ENCODE measurements at places on chromosomes 3 and 15.
A peak's percentile ranks its signal among the peaks of the same experiment; 100 is the strongest.

GRCh38 chr15:75053748-75054125 lies 30.3 kb downstream of the PPCDC start:
- no peak for DNase-seq

DNA sequence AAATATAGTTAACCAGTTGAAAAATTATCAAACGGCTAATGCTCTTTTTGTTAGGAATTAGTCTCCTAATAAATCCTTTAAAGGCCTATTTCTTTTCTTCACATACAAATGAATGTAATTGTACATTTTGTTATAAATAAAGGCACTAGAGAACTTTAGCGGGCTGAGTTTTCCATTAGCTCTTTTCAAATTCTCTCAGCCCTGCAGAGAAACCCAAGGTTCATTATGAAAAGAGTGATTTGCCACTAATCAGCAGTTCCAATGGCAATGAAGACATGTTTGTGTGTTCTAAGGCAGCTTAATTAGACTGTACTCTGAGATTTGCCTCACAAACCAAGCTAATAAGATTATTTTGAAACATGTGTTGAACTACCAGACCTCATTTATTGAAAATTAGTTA lies 64.6 kb upstream of the P2RY1 start:
- no peak for DNase-seq

- no peak for DNase-seq
Measured at GRCh38 chr3:182739619-182740018, 53.7 kb upstream of the ATP11B start.

GRCh38 chr15:43105077-43105736 lies 631 bp downstream of the UBR1 start:
- peak; percentile 65 for DNase-seq

DNA sequence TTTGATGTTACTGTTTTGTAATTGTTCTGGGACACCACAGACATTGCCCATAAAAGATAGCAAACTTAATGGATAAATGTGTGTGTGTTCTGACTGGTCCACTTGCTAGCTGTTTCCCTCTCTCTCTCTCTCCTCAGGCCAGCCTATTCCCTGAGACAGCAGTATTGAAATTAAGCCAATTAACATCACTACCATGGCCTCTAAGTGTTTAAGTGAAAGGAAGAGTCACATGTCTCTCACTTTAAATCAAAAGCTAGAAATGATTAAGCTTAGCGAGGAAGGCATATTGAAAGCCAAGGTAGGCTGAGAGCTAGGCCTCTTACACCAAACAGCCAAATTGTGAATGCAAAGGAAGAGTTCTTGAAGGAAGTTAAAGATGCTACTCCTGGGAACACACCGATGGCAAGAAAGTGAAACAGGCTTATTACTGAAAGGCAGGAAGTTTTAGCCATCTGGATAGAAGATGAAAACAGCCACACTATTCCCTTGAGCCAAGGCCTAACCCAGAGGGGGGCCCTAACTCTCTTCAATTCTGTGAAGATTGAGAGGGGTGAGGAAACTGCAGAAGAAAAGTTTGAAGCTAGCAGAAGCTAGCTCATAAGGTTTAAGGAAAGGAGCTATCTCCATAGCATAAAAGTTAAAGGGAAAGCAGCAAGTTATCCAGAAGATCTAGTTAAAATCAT lies 295.1 kb downstream of the CHST2 start:
- no peak for DNase-seq

DNA sequence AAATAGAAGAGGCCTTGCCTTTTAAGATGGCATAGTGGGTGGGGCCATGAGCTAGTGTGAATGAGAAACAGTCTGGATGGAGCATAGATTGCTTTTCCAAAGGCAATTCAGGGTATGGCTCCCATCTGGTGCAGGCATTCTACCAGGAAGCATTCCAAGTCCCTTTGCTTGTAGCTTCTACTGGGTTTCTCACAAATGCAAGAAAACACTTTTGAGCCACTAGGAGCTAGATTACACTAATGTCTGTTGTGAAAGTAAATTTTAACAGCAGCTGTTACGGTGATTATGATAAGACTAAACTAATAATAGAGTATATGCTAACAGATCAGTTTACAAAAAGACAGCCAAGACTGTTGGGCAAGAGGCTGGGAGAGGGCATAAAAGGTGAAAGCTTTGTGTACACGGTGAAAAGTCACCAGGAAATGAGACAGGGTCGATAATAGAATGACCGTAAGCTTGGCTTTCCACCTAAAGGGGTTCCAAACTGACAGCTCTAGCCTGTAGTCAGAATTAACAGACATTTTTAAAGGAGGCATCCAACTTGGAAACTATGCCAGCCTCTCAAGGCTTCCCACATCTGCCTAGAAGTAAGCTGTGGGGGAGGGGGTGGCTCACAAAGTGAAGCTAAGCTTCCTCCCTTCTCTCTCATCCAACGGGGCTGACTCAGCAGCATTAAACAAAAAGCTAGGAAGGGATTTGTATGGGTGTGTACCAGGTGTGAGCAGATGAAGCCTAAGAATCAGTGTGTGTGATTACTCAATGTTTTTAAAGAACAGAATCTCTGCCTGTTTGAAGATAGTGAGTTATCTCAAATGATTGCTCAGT lies 61.1 kb upstream of the GPD1L start:
- DNase-seq, result no peak

DNA sequence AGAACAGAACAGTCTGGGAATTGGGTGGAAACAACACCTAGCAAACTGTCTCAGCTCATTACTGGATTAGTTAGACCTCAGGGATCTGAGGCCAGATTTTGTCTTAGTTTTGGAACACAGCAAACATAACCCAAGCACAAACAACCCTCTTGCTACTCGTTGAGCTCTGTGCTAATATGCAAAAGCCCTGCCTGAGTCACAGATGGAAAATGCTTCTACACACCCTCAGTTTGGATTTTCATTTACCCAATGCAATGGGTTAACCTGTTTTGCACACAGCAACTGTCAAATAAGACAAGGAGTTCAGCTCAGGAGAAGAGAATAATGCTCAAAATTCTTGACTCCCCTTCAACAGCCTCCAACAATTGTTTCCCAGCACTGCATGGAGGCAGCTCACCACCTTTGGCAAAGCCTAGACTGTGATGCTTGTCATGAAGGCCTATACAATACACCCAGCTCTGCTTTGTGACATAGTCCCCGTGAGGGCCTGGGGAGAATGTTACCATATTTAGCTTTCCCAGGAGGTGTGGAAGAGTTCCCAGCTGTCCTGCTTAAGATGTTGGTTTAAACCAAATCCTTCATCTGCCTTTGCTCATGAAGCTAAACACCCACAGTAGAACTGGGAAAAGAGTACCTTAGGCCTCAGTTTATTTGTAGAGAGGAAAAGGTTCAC lies 68.9 kb upstream of the MNS1 start:
- peak; percentile 79 for DNase-seq

- DNase-seq, result no peak
Measured at GRCh38 chr3:165778891-165779290, 58.3 kb downstream of the BCHE start.

- DNase-seq, result no peak
Measured at GRCh38 chr3:66200147-66200546, 20.7 kb upstream of the SLC25A26 start.

DNA sequence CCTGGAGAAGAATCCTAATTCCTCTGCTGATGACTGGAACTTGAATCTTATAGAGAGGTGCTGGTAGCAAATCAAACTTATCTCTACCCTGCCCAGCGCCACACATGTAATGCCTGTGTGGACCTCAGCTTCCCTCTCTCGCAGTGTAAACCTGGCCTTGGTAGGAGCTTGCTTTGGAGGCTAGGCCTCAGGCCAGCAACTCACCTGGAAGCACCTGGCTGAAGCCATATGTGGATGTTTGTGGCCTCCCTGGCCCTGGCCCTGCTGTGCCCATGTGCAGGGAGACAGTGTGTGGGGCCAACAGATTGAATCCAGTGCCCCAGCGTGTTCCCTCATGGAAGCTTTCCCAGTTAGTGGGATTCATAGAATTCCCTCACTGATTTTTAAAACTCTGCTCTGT lies 8.4 kb downstream of the TTC21A start:
- no peak for DNase-seq

- DNase-seq, result no peak
Measured at GRCh38 chr3:189455641-189456417, 175.4 kb upstream of the TP63 start.

DNA sequence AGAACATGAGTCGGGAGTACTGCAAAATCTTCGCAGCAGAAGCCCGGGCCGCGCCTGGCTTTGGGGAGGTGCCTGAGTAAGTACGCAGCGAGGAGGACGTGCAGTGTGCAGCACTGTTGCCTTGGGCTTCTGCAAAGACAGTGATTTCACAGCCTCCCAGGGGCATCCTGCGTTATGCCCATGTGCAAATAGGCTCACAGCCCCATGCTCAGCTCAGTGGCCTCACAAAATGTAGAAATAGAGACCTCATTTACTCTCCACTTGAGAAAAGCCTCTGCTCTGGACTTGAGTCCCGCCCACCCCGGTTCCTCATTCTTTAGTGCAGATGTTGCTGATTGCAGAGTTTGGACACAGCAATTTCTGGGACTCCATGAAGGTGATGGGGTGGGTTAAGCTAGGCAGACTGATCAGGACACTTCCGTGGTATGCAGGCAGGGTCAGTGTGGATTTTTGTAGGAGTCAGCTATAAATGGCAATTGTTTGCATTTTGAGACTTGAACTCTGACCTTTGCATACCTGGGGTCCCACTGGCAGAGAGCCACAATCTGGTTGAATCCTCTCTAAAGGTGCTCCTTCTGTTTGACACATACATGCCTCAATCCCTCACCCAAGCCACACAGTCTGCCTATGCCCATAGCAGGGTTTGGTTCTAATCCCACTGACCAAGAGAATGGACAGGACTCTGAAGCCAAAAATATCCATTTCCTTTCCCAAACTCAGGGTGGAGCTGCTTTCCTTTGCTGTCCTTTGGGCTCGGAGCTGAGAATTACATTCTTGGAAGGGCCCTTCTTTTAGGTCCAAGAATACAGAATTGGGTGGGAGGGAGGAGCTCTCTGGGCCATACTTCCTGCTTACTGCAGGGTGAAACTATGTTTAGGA lies 20.7 kb upstream of the SLC28A1 start:
- DNase-seq, result no peak

DNA sequence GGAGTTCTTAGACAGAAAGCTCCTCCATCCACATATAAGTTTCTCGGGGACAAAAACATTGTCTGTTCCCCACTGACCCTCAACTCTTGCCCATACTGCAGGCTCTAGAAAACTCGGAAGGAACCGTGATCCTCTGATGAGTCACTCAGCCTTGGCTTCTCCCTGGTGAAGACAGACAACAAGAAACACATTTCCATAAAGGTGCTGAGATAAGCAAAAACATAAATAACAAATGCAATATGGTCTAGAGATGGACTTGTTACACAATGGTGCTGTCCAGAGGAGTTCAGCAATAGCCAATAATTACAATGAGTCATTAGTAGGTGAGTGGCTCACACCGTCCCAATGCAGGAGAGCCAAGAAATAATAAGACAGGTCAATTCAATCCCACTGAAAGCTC lies 43.7 kb downstream of the MAGI1 start:
- no peak for DNase-seq

DNA sequence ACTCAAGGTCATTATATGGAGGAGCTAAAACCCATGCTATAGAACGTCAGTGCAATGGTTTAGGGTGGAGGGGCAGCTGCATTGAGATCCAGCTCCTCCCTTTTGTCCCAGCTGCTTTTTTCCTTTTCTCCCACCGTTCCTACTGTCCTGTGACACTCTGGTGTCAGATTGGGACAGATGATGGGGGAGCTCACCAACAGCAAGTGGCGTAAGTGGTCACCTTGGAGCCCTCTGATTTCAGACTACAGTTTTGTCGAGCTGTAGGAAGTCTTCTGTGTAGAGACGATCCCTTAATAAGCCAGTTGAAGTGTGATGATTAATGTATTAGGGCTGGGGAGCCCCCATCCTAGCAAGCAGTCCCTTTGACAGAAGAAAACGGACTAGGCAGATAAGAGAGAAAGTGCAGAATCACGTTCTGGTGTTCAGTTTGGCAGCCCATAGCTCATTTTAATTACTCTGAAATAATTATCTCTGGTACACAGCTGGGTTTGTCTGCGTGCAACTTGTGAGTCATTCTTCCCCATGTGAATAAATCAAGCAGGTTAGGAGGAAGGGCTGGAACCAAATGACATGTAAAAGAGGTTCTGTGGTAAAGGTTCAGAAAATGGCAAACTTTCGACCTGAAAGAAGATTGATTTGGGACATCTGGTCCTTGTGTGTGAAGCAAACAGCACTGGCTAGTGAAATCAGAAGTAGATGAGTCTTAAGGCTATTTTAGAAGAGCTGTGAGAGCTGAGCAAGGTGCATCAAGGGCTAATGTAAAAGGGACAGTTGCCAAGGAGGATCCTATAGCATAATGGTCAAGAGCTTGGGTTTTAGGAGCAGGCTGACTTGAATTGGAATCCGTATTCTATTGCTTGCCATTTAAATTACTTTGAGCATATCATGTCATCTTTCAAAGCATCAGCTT lies 241.4 kb downstream of the EDEM1 start:
- DNase-seq, result no peak

DNA sequence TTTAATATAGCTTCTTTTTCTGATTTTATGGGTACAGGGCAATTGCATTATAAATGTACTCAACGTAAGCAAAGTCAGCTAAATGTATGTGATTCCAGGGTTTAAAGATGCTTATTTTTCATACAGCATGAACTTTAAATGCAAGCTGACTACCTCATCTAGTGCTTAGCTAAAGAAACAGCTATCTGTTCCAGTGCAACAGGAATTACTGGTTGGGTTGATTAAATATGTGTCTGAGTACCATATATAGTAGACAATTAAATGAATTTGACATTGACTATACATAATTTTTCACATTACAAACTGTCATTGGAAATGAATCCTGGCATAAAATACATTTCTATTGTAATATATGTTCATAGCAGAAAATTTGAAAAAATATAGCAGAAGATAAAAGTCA lies 26.3 kb upstream of the SV2B start:
- no peak for DNase-seq

DNA sequence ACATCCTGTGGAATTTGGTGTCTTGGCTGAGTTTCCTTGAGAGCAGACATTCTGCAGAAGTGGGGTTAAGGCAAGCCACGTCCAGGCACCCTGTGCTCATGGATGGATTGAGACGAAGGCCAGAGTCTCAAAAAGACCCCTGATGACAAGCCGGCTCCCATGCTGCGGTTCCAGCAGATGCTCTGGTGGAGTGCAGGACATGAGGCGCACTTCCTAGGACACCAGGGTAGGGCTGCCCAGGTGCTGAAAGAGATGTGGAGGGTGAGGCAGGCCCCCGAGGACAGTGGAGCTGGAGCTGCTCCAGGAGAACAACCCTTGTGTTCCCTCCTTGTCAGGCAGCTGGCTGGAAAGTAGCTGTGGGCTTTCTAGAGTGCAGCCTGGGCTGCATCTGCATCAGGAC lies 81.0 kb downstream of the ASB7 start:
- DNase-seq, result no peak

DNA sequence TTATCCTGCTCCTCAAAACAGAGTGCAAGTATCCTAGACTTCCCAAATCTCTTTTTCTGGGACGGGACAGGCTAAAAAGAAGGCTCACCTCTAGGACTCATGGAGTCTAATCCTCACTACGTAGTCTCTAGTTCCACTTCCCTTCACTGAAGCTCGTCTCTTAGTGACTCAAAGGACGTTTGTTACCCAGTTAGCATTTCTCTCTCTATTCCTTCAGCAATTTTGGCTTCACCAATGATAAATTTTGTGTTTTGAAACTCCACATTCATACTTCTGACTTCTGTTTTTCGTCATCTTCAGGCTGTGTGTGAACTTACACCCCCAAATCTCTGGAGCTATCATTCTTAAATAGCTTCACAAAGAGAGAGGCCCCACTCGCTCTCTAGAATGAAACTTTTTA lies 627.1 kb downstream of the NAALADL2 start:
- no peak for DNase-seq
